ENCODE measurements at places on chromosomes 3 and 15.

DNA sequence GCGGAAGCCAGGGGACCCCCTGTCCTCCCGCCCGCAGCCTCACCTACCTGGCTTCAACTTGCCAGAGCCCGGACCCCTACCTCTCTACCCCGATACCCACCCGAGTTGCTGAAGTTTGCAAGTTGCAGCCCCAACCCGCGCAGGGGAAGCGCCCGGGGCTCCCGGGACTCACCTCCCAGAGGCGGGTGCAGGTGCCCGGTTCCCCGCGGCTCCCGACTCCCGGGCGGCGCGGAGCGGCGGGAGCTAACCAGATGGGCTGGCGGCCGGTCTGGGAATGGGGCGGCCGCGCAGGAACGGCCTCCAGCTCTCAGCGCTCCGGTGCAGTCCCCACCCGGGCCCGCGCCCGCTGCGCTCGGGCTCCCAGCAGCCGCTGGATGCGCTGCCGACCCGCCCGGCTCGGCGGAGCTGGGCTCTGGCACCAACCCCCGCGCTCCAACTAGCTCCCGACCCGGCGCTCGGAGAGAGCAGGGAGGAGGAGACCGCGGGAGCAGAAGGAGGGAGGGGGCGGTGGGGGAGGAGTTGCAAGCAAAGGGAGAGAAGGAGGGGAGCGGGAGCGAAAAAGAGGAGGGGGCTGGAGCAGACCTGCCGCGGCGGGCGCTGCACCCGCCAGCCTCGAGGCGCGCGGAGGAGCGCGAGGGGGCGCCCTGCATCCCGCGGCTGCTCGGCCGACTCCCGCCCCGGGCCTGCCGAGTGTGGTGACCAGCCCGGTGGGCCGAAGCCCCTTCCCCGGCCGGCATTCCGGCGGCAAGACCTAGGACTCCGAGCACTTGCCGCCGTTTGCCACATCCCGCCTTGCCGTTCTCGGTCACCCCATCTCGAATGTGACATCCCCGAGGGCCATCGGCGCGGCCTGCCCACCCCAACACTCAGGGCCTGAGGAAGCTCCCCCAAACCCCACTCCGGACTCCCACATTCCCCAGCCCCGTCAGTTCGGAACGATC is at the start of gene SEMA5B:
TSS of gene SEMA5B (minus strand) at position 472 of the 941 bp plus-strand sequence. CDS start 66,500 bp downstream, outside the sequence.
- H3K27me3 ChIP-seq, result peaks cover 73% of the 10 kb centered on the region
- H3K4me3 ChIP-seq, result peak within 1 kb of the TSS; percentile 34
- H3K4me1 ChIP-seq, result peaks cover 16% of the 10 kb centered on the region
- H3K27ac ChIP-seq, result no peak within 1 kb of the TSS

GRCh38 chr3:156781310-156782230 is 44.6 kb upstream of the LEKR1 start:
- H3K4me3 ChIP-seq, result no peak overlapping the region
- no peaks in the 10 kb centered on the region for H3K27me3 ChIP-seq
- peaks cover 2% of the 10 kb centered on the region for H3K36me3 ChIP-seq
- H3K27ac ChIP-seq, result peak overlapping the region; percentile 90
- H3K4me1 ChIP-seq, result peaks cover 48% of the 10 kb centered on the region

- no peaks in the 10 kb centered on the region for H3K27me3 ChIP-seq
- no peaks in the 10 kb centered on the region for H3K36me3 ChIP-seq
- H3K27ac ChIP-seq, result peak overlapping the region; percentile 25
- DNase-seq, result peak; percentile 50
These were observed 52.8 kb upstream of the DGKG start for GRCh38 chr3:186414735-186415419.

- H3K27ac ChIP-seq, result no peak overlapping the region
- DNase-seq, result no peak
- H3K27me3 ChIP-seq, result peaks cover 16% of the 10 kb centered on the region
These were observed 141.9 kb upstream of the SMAD3 start for GRCh38 chr15:66923438-66923881.

DNA sequence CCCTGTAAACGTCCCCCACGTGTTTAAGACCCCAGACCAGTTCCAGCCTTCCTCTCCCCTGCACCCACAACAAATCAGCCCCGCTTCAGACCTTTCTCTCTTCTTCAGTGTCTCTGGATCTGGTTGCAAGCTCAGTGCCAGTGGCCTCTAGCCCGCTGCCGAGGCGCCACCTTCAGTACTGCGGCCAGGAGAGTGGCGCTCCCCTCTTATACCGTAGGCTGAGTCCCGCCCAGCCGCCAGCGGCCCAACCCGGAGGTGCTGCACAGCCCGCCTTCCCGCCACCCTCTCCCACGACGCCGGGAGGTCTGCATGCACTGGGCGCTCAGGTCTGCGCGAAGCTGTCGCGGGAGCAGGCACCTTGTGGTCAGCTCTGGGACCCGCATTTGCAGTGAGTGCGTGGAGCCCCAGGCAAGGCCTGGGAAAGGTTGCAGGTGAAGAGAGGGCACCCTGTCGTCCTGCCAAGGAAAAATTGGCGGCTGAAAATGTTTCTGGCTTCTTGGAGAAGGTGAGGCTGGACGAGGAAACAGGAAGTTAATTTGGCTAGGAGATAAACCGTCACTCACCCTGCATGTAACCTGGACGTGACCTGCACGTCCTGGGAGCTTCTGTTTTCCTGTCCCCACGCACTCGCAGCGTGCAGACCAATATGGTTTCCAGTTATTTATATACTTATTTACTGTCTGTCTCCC is at the start of gene C2CD4B:
TSS of gene C2CD4B (minus strand) at position 182 of the 689 bp plus-strand sequence. CDS start 301 bp downstream, outside the sequence.
- H3K27ac ChIP-seq, result no peak within 1 kb of the TSS
- DNase-seq, result no peak
- H3K4me1 ChIP-seq, result peaks cover 4% of the 10 kb centered on the region
- H3K36me3 ChIP-seq, result no peaks in the 10 kb centered on the region
- no peak within 1 kb of the TSS for H3K4me3 ChIP-seq

GRCh38 chr3:32392536-32393302 is 1.1 kb downstream of the CMTM7 start:
- H3K36me3 ChIP-seq, result no peaks in the 10 kb centered on the region
- no peaks in the 10 kb centered on the region for H3K27me3 ChIP-seq
- H3K4me1 ChIP-seq, result peaks cover 12% of the 10 kb centered on the region
- no peak for DNase-seq

GRCh38 chr3:40623567-40623966 is 98.8 kb downstream of the ZNF621 start:
- H3K27me3 ChIP-seq, result no peaks in the 10 kb centered on the region
- H3K27ac ChIP-seq, result no peak overlapping the region
- DNase-seq, result peak; percentile 25
- no peaks in the 10 kb centered on the region for H3K36me3 ChIP-seq
- H3K4me1 ChIP-seq, result peaks cover 9% of the 10 kb centered on the region

GRCh38 chr15:40279437-40280141 is 3.3 kb downstream of the ANKRD63 start:
- H3K27ac ChIP-seq, result no peak overlapping the region
- peaks cover 7% of the 10 kb centered on the region for H3K36me3 ChIP-seq
- H3K4me3 ChIP-seq, result no peak overlapping the region
- H3K27me3 ChIP-seq, result peaks cover 45% of the 10 kb centered on the region
- no peak for DNase-seq
- peaks cover 4% of the 10 kb centered on the region for H3K4me1 ChIP-seq

DNA sequence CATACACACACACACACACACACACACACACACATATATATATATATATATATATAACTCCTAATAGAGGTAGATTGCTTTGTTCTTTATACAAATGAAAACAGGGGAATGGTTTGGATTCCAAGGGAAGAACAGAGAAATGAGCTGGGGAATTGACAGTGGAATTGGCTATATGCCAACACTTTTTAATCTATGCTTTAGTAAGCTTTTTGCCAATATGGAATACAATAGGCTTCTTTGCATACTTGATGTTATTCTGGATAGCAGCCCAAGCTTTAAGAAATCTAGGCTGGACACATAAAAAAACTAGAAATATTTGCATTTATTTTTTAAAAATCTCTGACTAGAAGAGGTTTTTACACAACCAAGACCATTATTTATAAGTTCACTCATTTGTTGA is 334.2 kb upstream of the MDFIC2 start:
- H3K4me3 ChIP-seq, result no peak overlapping the region
- H3K27me3 ChIP-seq, result no peaks in the 10 kb centered on the region
- no peaks in the 10 kb centered on the region for H3K36me3 ChIP-seq
- DNase-seq, result no peak
- no peaks in the 10 kb centered on the region for H3K4me1 ChIP-seq

- H3K4me1 ChIP-seq, result peaks cover 15% of the 10 kb centered on the region
- H3K4me3 ChIP-seq, result no peak overlapping the region
- H3K27ac ChIP-seq, result no peak overlapping the region
- H3K27me3 ChIP-seq, result no peaks in the 10 kb centered on the region
- no peak for DNase-seq
These were observed 39.3 kb downstream of the P3H2 start for GRCh38 chr3:190081389-190081788.

GRCh38 chr3:81624756-81625155 is 136.7 kb downstream of the GBE1 start:
- H3K27me3 ChIP-seq, result no peaks in the 10 kb centered on the region
- no peak overlapping the region for H3K27ac ChIP-seq
- no peak overlapping the region for H3K4me3 ChIP-seq

- H3K27me3 ChIP-seq, result peaks cover 4% of the 10 kb centered on the region
- H3K27ac ChIP-seq, result no peak overlapping the region
- H3K4me1 ChIP-seq, result no peaks in the 10 kb centered on the region
- DNase-seq, result no peak
- H3K36me3 ChIP-seq, result no peaks in the 10 kb centered on the region
These were observed 338.8 kb downstream of the VPS13C start for GRCh38 chr15:61721418-61721817.

GRCh38 chr15:75639191-75639708 is 774 bp downstream of the IMP3 start:
- peak overlapping the region; percentile 93 for H3K27ac ChIP-seq
- H3K4me1 ChIP-seq, result peaks cover 10% of the 10 kb centered on the region
- peaks cover 3% of the 10 kb centered on the region for H3K36me3 ChIP-seq

GRCh38 chr3:160343132-160343531 is 55.9 kb downstream of the IFT80 start:
- H3K4me3 ChIP-seq, result no peak overlapping the region
- H3K36me3 ChIP-seq, result no peaks in the 10 kb centered on the region
- H3K4me1 ChIP-seq, result no peaks in the 10 kb centered on the region
- H3K27me3 ChIP-seq, result no peaks in the 10 kb centered on the region

- H3K36me3 ChIP-seq, result no peaks in the 10 kb centered on the region
- H3K27me3 ChIP-seq, result no peaks in the 10 kb centered on the region
- no peak within 1 kb of the TSS for H3K27ac ChIP-seq
- DNase-seq, result no peak
- H3K4me1 ChIP-seq, result peaks cover 18% of the 10 kb centered on the region
- peak within 1 kb of the TSS; percentile 44 for H3K4me3 ChIP-seq
These were observed at the start of gene DNAJA4 for GRCh38 chr15:78264304-78265136. Gene DNAJA4 (plus strand): TSS chr15:78264562. CDS start chr15:78264764, 202 bp downstream.

DNA sequence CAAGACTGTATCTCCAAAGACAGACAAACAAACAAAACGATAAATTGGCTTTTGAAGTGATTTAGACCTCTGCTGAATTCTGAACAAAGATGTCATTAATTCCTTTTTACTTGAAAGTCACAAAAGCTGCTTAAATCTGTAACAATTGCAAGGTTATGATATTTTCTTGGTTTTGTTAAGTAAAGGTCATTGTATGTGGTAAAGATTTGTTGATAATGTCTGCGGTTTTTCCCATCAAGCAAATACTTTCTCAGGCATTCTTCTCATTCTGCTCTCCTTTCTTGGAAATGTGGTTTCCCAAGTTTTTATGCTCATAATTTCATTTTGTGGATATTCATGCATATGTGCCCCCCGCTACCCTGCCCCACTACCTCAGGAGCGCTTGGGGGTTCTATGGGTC is 116.5 kb downstream of the SLMAP start:
- H3K4me3 ChIP-seq, result no peak overlapping the region
- no peaks in the 10 kb centered on the region for H3K4me1 ChIP-seq
- DNase-seq, result no peak
- H3K36me3 ChIP-seq, result peaks cover 5% of the 10 kb centered on the region

DNA sequence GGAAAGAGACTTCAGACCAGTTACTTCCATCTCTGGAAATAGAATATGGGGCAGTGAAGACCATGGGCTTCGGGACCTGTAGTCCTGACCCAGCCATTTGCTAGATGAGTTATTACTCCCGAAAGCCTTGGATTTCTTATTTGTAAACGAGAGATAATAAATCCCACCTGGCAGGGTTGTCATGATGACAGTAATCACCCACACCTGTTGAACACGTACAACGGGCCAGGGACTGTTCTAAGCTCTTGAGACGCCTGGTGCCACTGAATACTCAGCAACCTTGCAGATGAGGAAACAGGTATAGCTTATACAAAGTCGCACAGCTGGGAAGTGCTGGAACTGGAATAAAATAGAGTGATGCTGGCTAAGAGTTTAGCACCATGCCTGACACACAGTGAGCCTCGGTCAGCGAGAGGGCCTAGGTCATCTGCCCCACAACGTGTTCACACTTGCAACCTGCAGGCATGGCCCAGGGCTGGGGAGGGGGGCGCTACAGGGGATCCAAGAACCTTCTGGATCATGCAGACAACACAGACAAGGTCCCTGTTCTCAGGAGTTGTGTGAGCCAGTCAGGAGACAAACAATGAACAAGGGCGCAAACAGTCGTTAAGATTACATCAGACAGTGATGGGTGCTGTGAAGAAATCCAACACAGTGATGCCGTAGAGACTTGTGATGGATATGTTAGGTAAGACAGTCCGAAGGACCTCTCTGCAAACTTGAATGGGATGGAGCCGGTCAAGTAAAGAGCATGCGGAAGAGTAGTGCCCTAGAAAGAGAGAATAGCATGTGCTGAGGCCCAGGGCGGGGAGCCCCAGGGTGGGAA is 89.2 kb downstream of the CORO2B start:
- H3K4me1 ChIP-seq, result no peaks in the 10 kb centered on the region
- DNase-seq, result no peak
- no peak overlapping the region for H3K27ac ChIP-seq
- no peaks in the 10 kb centered on the region for H3K36me3 ChIP-seq
- no peaks in the 10 kb centered on the region for H3K27me3 ChIP-seq

DNA sequence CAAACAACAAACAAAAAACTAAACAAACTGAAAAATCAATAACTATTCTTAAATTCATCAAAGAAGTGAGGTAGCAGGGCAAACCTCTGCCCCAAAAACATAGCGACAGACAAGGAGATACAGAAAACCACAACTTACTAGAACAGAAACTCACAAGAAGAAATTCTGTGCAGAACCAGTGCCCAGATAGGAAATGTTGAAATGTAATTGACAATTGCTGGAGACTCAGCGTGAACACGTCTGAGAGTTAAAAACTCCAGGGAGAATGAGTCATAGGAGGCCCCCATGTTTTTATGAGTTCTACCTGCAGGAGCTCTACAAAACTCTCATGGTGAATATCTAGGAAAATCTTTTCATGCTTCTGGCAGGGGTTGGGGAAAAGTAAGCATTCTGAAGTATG is 95.5 kb upstream of the SETMAR start:
- no peaks in the 10 kb centered on the region for H3K36me3 ChIP-seq
- no peaks in the 10 kb centered on the region for H3K4me1 ChIP-seq
- H3K27ac ChIP-seq, result no peak overlapping the region

DNA sequence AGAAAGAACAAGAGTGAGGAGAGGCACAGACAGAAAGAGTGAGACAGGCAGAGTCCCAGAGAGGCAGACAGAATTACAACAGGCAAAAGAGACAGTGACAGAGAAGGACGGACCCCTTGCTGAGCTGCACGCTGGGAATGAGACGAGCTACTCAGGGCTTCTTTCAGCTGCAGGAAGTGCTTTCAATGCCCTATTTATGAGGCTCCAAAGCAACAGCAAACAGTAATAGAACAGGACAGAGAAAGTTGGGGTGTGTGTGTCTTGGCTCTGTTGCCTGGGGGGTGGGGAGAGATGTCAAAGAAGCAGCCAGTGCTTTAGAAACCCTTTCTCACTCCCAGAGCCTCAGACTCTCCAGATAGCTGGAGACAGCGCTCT is 502 bp upstream of the TIMP4 start:
- no peaks in the 10 kb centered on the region for H3K36me3 ChIP-seq
- no peak overlapping the region for H3K27ac ChIP-seq
- no peak overlapping the region for H3K4me3 ChIP-seq
